ENCODE measurements at places on chromosomes 3 and 15. TPM values are rescaled to one million over a fixed set of nuclear protein-coding genes. Genes with fewer than 3 reads are reported as not detected.

GRCh38 chr3:150721285-150722130 is 17.8 kb upstream of the ERICH6 start:
- peak; percentile 79 for DNase-seq
- no peak overlapping the region for H3K4me3 ChIP-seq
- H3K36me3 ChIP-seq, result no peaks in the 10 kb centered on the region
- H3K4me1 ChIP-seq, result peaks cover 20% of the 10 kb centered on the region
- no peaks in the 10 kb centered on the region for H3K27me3 ChIP-seq

DNA sequence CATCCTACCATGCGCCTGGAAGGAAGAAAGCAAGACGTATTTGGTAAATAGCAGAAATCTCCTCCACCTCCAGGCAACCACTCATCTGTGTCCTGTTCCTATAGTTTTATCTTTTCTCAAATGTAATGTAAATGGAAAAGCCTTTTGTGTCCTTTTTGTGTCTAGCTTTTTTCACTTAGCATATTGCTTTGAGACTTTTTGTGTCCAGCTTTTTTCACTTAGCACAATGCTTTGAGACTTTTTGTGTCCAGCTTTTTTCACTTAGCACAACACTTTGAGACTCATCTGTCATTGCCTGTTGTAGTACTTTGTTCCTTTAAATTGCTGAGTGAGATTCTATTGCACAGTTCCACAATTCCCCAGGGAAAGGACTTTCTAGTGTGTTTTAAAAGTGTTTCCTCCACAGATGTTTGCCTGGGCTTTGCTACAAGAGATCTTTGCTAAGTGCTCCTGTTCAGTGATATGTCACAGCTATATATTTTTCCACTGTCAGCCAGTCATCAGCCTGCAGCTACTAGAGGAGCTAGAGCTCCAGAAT is 27.9 kb upstream of the MUC13 start:
- H3K4me3 ChIP-seq, result no peak overlapping the region
- H3K27ac ChIP-seq, result no peak overlapping the region
- H3K36me3 ChIP-seq, result peaks cover 1% of the 10 kb centered on the region
- H3K4me1 ChIP-seq, result no peaks in the 10 kb centered on the region
- H3K27me3 ChIP-seq, result peaks cover 11% of the 10 kb centered on the region
- no peak for DNase-seq

PTX3 gene
- total RNA-seq, result not detected

DNA sequence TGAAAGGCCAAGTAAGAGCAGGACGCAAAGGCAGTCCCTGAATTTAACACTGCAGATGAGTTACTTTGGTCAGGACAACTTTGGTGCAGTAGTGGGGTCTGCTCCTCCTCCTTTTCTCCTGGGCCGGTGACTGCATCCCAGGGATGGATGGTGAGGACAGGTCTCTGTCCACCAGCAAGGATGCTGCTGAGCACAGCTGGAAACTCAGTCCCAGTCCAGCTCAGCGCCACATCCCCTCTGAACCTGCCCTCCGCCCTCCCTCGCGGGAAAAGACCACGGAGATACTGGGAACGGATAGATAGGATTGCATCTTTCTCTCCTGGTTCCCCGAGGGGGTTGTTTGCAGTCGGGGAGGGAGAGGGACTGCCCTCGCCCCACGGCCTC is 13.8 kb downstream of the GRAMD2A start:
- no peak for DNase-seq
- H3K4me1 ChIP-seq, result no peaks in the 10 kb centered on the region
- H3K36me3 ChIP-seq, result no peaks in the 10 kb centered on the region
- H3K4me3 ChIP-seq, result no peak overlapping the region
- peaks cover 39% of the 10 kb centered on the region for H3K27me3 ChIP-seq

GRCh38 chr3:70855149-70855548 is 542.7 kb upstream of the MDFIC2 start:
- DNase-seq, result no peak
- H3K36me3 ChIP-seq, result no peaks in the 10 kb centered on the region

DNA sequence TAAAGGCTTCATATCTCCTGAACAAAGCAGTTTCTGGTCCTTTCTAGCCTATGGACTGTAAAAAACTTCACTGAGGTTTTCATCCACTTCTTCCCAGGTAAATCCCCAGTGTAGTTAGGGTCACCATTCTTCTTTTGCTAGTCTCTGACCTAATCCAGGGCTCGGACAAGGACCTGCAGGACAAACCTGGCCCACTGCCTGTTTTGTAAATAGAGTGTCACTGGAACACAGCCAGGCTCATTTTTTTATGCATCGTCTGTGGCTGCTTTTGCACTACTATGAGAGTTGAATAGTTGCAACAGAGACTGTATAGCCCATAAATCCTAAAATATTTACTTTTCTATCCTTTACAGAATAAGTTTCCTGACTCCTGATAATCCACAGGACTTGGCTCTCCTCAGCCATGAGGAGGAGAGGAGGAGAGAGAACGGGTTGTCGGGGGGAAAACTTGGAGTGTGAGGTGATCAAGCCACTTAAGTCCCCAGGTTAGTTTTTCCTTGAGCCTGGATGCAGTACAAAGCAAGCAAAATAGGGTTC is 29.0 kb downstream of the CCR3 start:
- no peak overlapping the region for H3K4me3 ChIP-seq
- peaks cover 32% of the 10 kb centered on the region for H3K4me1 ChIP-seq
- no peak overlapping the region for H3K27ac ChIP-seq
- peaks cover 6% of the 10 kb centered on the region for H3K36me3 ChIP-seq

- no peaks in the 10 kb centered on the region for H3K36me3 ChIP-seq
- no peak overlapping the region for H3K4me3 ChIP-seq
- peaks cover 1% of the 10 kb centered on the region for H3K27me3 ChIP-seq
Measured at GRCh38 chr3:100454677-100455076, 37.7 kb upstream of the TMEM45A start.
